ENCODE measurements at places on chromosomes 5 and 9. TPM values are rescaled to one million over a fixed set of nuclear protein-coding genes. Genes with fewer than 3 reads are reported as not detected.

Gene SLC26A2
- total RNA-seq, result 28.4 TPM

Gene EDIL3
- 3.5 TPM for total RNA-seq

Gene KCNMB1
- total RNA-seq, result not detected

Gene SLC30A5
- total RNA-seq, result 28.4 TPM

Gene NRARP
- total RNA-seq, result 64.3 TPM

Gene CCDC152
- total RNA-seq, result 0.33 TPM

Gene SYK
- not detected for total RNA-seq

Gene ANKRD34B
- total RNA-seq, result not detected

Gene LRRC26
- not detected for total RNA-seq

Gene KIF12
- total RNA-seq, result 0.10 TPM

Gene ANGPTL2
- 23.8 TPM for total RNA-seq

Gene PCDHB12
- 0.76 TPM for total RNA-seq

Gene ITGA1
- 22.7 TPM for total RNA-seq

Gene TMEM252
- not detected for total RNA-seq

Gene C9orf153
- not detected for total RNA-seq

Measured in vein endothelial cell (primary cell).